A549 treated with DMSO at 1 μM for 4 hours (cell line): ENCODE measurements at places on chromosomes 7 and 10. TPM values are rescaled to one million over a fixed set of nuclear protein-coding genes. Genes with fewer than 3 reads are reported as not detected.

Gene PRKG1
- 0.16 TPM in 1 of 5 replicates, not detected in the others for total RNA-seq

Gene MUC12
- 15.5 to 19.1 TPM (median 18.6 TPM) in 5 replicates for total RNA-seq

Gene SPDYE2
- 0.05 TPM in 1 of 5 replicates, not detected in the others for total RNA-seq

Gene GOLGA7B
- total RNA-seq = 4.2 to 5.5 TPM (median 5.1 TPM) in 5 replicates

Gene FGFR2
- total RNA-seq = 0.36 to 0.52 TPM (median 0.45 TPM) in 5 replicates

Gene CRYGN
- total RNA-seq = not detected in 5 replicates

Gene LRRC18
- not detected in 5 replicates for total RNA-seq

Gene MRC1
- total RNA-seq = 0.02 to 0.05 TPM (median 0.03 TPM) in 4 of 5 replicates, not detected in the other
